Stimulated activated naive CD8-positive, alpha-beta T cell treated with anti-CD3 and anti-CD28 coated beads, Interleukin-15, Interleukin-2, amounts not matched to agents 100 U/mL and 50 U/mL, for 24 hours (primary cell): ENCODE measurements at places on chromosomes 5 and 9.

- DNase-seq = no peak
Observed at GRCh38 chr5:72692231-72692637, 124.2 kb upstream of the TNPO1 start.

- no peak for DNase-seq
Observed at GRCh38 chr9:106432631-106433030, 430.3 kb upstream of the ZNF462 start.

- DNase-seq = no peak
Observed at GRCh38 chr9:1200847-1201251, 150.7 kb downstream of the DMRT2 start.

DNA sequence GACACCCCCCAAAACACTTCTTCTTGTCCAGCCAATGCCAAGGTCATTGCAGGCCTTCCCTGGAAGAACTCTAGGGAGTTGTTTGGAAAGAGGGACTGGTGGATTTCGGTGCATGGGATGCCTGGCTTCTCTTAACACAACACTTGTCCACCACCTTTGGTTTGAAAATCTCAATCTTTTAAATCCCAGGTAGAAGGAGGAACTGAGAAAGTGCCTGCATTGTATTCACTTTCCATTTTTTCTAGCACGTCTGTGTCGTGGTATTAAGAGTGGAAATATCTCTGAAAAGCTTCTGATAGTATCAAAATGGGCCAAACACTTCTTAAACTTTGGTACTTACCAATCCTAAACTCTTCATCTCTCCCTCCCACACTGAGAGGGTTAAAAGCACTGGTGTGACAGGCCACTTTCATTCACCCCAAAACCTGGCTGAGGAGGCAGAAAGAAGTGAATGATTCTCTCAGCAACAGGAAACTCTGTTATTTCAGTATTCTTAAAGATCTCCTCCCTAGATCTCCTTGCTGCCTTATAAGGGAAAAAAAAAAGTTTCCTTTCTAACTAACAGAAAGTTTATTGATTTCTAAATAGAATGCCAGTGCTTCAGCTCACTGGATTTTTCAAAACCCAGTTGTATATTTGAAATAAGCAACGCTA, 3.9 kb upstream of the NFIB start:
- DNase-seq = no peak

GRCh38 chr9:36029202-36029601, 7.5 kb upstream of the RECK start:
- no peak for DNase-seq

DNA sequence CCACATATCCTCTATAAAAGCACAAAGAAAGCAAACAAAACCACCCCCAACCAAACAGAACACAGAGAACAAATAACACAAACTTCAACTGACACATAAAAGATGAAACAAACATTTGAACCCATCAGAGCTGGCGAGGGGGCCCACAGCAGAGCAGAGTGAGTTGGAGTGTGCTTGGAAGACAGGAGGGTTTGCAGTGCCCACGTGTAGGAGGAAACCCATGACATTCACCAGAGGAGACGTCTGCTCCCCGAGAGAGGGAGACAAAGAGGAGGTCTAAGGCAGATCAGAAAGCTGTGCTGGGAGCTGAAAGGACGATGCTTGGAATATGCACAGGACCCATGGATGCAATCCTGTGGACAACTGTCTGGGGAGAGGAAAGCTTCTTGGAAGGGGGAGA, 27.0 kb downstream of the MRPL36 start:
- DNase-seq = no peak

GRCh38 chr5:73274121-73274520, 101.1 kb downstream of the TMEM174 start:
- no peak for DNase-seq

DNA sequence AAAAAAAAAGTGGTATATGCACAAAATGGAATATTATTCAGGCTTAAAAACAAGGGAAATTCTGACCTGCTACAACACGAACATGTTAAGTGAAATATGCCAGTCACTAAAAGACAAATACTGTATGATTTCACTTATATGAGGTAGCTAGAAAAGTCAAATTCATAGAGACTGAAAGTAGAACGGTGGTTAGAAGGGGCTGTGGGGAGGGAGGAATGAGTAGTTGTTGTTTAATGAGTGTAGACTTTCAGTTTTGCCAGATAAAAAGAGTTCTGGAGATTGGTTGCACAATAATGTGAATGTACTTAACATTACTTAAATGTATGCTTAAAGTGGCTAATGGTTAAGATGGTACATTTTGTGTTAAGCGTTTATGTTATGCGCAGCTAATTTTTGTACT, 79.5 kb upstream of the IL12B start:
- no peak for DNase-seq

- no peak for DNase-seq
Observed at GRCh38 chr5:77990020-77990419, 213.9 kb upstream of the TBCA start.

DNA sequence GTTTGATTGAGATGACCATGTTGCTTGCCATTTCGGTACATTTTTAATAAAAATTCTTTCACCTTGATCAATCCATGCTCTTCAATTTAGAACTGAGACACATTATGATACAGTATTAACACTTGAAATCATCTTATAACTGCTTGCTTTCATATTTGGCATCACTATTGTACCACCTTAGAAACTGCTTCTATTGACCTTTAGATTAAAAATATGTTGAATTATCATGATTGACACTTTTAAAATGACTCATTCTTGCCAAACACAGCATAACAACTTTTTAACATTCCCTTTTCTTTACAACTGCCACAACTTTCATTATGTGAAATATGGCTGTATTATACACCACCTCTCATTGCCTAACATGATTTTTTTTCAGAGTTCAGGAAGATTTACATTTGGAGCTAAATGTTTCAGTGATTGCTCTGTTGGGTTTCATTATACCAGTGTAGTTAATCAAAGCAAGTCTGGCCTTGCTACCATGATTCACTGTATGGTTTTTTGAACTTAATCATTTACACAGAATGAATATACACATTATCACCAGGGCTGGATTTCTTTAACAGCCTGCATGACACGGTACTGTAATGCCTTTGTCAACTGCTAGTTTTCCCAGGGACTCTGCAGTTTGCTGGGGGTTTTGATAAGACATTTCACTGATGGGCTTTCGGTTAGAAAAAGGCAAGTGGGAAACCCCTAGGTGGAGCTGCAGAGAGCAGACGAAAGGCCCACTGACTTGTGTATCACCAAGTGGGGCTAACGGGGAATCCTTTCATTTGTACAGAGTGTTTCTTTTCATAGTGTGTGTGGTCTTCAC, 93.6 kb upstream of the TLE4 start:
- DNase-seq = peak; percentile 28

GRCh38 chr5:123438902-123439301, 15.7 kb upstream of the CEP120 start:
- DNase-seq = no peak

- DNase-seq = no peak
Observed at GRCh38 chr5:64260756-64261155, 95.1 kb downstream of the RNF180 start.

DNA sequence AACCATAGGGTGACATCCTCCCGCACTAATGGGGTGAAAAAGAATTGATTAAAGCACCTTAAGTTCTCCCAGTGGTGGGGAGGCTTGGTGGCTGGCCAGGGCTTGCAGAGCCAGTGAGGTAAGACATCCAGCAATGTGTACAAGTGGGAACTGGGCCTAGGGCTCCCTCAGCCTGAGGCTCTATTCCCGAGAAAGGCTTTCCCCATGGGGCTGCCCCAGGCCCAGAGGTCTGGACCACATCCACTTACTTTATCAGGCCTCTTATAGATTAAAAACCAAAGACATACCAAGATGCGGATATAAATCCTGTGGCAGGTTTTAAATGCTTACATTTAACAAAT, 35.3 kb downstream of the C5orf15 start:
- no peak for DNase-seq

- no peak for DNase-seq
Observed at GRCh38 chr9:124477211-124477647, 27.0 kb downstream of the ADGRD2 start.

GRCh38 chr5:170306381-170306831, 8.8 kb upstream of the LCP2 start:
- peak; percentile 58 for DNase-seq

GRCh38 chr9:132199056-132199455, 37.2 kb downstream of the NTNG2 start:
- DNase-seq = no peak

DNA sequence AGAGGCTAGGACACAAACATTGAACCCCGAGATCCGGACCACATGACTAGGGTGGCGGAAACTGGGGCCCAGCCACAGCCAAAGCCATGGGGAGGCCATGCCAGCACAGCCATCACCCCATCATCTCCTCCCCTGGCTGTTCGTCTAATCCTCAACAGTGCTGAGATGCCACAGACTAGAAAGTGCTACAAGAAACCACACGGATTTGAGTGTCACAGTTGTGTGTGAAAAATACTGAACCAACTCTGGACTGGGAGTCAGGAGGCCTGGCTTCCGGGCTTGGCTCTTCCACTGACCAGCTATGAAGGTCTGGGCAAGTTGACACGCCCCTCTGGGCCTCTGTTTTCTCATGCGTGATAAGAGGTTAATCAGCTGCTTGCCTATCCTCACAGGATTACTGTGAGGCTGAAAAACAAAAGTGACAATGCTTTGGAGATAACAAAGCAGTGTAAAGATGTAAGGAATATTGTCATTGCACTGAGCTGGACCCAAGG, 38.8 kb upstream of the SHB start:
- DNase-seq = no peak

- DNase-seq = no peak
Observed at GRCh38 chr9:129306318-129306973, 128.4 kb upstream of the IER5L start.

DNA sequence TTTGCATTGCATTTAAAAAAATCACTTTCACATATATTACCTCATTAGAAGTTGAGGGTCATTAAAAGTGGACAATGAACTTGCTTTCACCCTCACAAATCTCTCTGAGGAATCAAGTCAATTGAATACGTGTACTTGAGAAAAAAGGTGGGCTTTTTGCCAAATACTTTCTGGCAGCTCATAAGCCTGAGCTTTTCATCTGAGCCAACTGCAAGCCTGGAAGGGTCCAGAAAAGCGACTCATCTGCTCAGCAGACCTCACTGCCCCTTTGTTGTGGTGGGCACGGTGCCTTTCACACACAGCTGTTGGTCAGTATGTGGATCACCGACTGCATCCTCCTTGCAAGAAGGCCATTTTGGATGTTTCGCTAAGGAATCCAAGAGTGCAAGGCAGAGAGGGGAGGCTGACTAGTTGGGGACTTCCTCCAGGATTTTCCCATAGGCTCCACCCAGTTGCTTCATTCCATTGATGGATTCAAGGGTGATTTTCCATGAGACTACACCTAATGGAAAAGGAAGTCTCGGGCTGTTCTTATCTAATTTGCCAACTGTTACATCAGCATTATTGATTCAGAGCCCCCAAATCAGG, 564.7 kb downstream of the PDE4D start:
- no peak for DNase-seq

DNA sequence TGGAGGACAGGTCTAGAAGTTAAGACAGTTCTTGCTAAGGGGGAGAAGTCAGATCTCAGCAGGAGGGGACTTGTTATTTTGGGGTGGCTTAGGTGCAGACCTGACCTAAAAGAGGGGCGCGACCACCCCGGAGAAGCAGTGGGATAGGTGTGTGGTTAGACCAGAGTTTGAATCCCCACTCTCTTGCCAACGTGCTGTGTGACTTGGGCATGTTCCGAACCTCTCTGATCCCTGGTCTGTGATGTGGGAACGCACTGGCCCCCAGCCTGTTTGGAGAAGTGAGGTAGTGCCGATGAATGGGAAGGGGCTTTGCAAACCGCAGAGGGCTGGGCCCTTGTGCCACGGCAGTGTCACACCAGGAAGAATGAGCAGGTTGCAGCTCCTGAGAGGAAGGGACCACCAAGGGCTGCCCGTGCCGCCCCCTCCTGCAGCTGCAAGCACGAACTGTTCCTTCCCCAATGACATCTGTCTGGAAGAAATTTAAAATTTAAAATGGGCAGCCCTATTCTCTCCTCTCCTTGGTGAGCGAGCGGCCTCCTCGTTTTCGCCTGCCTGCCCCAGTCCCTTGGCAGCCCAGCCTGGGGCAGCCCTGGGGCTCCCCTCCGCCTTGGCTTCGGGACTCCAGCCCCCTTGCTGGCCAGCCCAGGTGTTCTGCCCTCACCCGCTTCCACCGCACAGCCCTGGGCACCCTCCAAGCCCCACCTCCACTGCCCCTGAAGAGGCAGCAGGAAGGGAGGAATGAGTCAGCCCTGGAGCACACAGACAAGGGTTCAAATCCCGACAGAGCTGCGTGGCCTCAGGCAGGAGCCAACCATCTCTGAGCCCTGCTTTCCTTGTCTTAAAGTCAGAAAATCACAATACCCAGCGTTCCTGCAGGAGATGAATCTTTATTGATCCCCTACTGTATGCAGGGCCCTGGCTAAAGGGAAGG, 1.6 kb downstream of the FIBCD1 start:
- no peak for DNase-seq
